Mucosa of gallbladder (tissue), 1 donor: ENCODE measurements at places on chromosomes 5 and 9.

GRCh38 chr5:166719991-166720390 lies 1571.5 kb upstream of the WWC1 start:
- no peak for DNase-seq

DNA sequence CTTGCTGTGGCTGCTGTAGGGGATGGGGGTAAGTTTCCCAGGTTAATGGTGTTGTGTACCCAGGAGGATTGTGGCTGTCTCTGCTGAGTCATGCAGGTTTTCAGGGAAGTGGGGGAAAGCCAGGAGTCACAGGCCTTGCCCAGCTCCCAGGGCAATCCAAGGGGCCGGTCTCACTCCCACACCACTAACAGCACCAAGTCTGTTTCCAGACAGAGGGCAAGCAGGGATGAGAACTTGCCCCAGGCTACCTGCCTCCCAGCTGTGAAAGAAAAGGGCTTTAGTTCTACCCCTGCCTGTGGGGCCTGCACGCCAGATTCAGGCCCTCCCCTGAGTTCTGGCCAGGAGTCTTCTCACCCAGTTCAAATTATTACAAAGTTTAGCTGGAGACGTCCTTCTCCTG lies 579.8 kb upstream of the ST8SIA4 start:
- DNase-seq = no peak

GRCh38 chr9:107423540-107423939 lies 66.0 kb downstream of the KLF4 start:
- no peak for DNase-seq

- no peak for DNase-seq
Observed at GRCh38 chr5:130976493-130976892, 188.6 kb downstream of the HINT1 start.

- no peak for DNase-seq
Observed at GRCh38 chr5:141186897-141187512, at the start of gene PCDHB9. PCDHB9 (plus strand) TSS chr5:141187161; CDS start chr5:141187319, 158 bp downstream.

GRCh38 chr9:90801241-90801972 lies at the start of gene SYK:
SYK (plus strand) TSS chr9:90801819; CDS start chr9:90843899, 42,080 bp downstream.
- peak; percentile 40 for DNase-seq

DNA sequence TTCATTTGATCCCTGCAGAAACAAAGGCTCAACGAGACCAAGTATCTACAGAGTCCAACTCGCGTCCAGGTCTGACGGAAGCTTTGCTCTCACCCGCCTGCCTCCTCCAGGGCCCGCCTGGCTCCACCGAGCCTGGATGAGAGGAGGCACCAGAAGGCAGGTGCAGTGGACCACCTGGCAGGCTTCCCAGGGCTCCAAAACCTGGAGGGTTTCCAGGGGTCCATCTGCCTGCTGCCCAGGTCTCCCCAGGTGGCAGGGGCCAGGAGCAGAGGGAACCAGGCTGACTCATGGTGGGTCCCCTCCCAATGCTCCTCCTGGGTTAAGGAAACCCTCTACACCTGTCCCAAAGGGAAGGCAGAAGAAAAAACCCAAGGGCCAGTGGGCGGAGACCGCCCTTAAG lies 59.5 kb downstream of the VAV2 start:
- DNase-seq = no peak

DNA sequence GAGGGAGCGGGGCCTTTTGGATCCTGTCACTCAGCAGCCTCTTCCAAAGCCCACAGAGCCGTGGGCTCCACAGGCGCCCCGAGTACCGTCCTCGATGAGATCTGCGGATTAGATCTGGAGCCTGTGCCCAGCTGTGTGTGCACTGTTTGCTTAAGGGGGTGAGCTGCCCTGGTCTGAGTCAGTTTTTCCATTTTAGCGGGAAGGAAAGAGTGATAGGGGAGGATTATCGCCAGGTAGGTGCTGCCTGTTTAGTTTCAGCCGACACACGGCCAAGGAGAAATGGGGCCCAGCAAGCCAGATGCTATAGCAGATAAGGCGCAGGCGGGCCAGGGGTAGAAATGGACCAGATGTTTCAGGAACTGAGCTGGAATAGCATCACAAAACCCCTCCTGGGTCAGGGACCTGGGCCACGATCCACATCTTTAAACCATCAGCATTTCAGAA lies 18.1 kb downstream of the COL5A1 start:
- no peak for DNase-seq

GRCh38 chr5:1857256-1857600 lies 25.5 kb downstream of the IRX4 start:
- no peak for DNase-seq

DNA sequence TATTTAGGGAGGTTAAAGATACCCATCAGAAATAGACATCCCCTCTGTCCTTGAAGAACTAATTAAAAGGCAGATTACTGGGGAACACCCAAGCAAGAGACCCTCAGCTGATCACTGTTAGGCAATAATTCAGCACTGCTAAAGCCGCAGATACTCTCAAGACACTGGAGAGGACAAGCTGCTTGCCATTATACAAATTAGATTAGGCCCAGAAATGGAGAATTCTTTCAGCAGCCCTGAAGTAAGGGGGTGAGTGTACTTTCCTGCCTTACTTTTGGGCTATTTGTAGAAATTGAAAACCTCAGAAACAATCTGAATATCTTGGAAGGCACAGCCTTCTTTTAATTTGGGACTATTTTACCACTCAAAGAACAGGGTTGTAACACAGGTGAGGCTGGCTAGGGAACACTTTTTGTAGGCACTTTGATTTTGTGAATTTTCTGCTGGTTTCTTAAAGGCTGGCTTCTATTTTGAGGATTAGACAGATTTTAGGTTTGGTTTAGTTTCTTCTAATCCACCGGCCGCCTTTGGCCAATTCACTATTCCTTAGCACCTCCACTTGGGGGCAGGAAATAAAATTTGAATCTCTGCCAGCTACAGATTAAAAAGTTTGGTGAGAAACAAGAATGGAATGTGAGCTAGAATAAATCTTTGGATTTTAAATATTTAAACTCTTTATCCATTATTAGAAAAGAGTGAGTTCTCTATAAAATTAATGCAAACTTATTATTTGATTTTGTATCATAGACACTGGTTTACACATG lies 106.0 kb downstream of the SMARCA2 start:
- DNase-seq = no peak

DNA sequence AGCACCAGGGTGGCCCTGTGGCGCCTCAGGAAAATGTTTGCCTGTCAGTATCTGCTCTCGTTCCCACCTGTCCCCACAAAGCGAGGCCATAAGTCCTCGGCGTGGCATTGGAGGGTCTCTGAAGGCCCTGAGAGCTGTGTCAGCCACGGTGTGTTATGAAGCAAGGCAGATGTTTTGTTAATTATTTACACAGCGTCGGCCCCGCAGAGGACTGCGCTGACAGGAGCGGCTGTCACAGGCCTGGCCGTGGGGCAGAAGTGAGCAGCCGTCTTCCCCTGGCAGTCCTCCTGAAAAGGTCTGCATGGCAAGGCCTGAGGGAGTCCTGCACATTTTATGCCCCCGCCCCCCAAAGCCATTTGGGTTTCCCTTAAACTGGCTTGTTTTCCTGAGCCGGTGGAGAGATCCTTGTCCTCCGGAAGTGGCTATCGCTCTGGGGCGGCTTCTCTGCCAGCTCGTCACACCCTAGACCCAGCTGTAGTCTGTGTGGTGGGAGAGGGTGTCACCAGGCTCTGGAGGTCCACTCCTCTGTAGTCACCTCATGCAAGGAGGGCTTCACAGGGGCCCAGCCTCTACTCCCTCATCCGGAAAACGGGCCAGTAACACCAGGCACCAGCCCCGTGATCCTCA lies 6.2 kb downstream of the NEK6 start:
- no peak for DNase-seq

DNA sequence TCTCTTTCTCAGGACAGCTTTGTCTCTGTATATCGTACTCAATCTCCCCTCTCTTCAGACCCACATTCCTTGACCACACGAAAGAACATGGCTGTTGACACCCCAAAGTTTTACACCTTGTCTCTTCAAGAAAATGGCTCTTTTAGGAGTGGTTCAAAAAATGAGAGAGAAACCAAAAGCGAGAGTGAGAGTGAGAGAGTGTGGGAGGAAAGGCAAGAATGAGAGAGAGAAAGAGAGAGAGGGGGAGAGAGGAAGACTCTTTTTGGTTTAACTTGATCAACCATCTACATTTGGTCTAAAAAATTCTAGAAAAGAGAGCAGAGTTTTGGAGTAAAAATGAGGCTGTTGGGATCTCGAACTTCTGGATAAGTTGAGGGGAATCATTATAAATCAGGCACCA lies 581.8 kb upstream of the WWC1 start:
- DNase-seq = no peak

GRCh38 chr5:107952450-107952849 lies 281.7 kb upstream of the EFNA5 start:
- DNase-seq = no peak

- DNase-seq = peak; percentile 29
Observed at GRCh38 chr5:137619191-137619870, 116.6 kb downstream of the KLHL3 start.

DNA sequence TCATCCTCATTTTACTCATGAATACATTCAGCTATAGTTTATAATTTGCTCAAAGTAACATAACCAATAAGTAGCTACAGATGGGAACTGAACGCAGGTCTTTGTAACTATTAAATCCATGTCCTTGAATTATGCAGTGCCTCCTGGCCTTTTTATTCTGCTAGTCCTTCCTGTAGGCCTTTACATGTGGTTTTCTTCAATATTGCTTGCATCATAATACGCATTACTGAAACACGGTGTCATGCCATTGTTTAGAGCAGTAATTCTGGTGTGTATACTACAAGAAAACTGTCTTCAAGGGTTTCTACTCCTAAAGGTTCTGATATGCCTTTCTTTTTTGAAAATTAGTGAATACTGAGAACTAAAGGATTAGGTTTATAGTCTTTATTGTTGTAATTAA lies 20.7 kb downstream of the CWC27 start:
- no peak for DNase-seq

- peak; percentile 91 for DNase-seq
Observed at GRCh38 chr9:36317766-36318165, 59.5 kb upstream of the GNE start.

- no peak for DNase-seq
Observed at GRCh38 chr9:2154731-2155130, 139.6 kb downstream of the SMARCA2 start.

DNA sequence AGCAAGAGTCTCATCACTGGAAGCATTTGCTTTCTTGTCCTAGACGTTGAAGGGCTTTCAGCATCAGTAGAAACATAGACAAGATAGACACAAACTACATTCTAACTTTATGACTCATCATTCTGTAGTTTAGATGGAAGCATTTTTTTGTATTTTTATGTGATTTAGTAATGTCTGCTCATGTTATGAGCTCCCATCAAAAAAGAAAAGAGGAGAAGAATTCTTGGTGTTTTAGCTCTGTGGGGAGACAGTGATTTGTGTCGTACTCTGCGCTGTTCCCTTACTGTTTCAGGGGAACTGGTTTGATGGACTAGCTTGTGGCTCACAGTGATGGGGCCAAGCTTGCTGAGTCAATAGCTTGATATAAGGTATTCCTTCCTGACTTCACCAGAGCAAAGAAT lies 159.2 kb upstream of the WWC1 start:
- no peak for DNase-seq

GRCh38 chr9:28209130-28209529 lies 635.8 kb upstream of the C9orf72 start:
- no peak for DNase-seq

DNA sequence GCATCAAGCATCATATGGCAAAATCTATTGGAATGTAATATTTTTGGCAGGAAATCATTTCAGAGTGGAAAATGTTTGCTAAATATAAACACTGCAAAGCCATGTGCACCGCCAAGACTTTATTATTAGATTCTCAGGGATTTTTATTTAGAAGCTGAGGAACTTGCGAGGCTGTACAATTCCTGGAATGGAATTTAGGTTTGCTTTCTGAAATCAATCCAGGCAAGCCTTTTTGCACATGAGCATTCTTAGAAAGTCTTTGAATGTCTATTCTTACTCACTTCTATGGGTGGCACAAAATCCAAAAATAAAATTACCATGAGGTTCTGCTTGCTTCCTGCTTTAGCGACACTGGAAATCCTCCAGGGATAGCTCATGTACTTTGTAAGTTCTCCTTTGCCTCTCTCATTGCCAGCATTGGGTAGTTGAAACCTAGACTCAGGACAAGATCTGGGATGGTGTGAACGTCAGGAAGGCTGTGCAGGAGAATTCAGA lies 71.5 kb upstream of the PALM2AKAP2 start:
- DNase-seq = no peak

GRCh38 chr9:116154334-116154975 lies 864 bp downstream of the PAPPA start:
- DNase-seq = no peak

GRCh38 chr5:64318175-64318574 lies 152.5 kb downstream of the RNF180 start:
- no peak for DNase-seq

DNA sequence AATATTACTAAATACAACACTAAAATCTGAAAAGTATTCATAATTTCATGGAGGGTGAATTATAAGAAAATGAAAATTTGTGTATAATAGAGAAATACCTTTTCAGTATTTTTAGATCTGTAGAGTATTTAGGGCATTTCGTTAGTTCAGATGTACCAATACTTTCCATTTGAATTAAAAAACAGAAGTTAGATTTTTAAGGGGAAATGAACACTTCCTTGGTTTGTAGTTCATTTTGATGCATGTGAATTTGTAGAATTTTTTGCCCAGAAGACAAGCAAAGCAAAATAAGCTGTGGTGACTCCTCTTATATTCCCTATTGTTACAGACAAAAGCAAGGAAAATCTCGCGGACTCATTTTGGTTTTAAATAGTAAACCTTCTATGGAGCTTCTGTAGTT lies 209.0 kb upstream of the RPS23 start:
- no peak for DNase-seq

DNA sequence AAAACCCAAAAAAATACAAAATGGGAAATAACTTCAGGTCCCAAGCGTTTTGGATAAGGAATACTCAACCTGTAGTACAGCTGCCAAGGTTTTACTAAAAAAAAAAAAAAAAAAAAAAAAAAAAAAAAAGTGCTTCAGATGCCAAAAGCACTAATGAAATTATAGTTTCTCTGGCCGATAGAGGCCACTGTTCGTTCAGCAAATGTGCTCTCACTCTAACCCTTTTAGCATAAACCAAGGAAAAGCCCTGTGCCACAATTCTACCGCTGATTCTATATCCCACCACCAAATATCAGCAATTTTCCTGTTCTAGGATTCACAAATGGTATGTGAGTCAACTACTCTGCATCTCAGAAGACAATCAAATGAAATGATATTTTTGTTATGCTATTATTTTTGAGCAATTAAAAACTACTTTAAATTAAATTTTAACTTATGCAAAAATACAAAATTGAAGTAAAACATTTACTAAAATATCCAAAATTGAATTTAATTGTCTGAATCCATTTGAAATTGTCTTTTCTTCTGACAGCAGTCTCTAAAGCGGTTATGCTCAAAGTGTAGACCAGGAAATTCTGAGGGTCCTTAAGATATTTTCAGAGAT lies 79.8 kb downstream of the RICTOR start:
- peak; percentile 44 for DNase-seq

GRCh38 chr5:137498736-137499505 lies at the start of gene SPOCK1:
SPOCK1 (minus strand) TSS chr5:137499326.
- peak; percentile 70 for DNase-seq

- DNase-seq = no peak
Observed at GRCh38 chr9:101977614-101978210, 239.3 kb upstream of the GRIN3A start.

GRCh38 chr9:76573905-76574760 lies 115.2 kb downstream of the GCNT1 start:
- DNase-seq = no peak

- DNase-seq = no peak
Observed at GRCh38 chr5:20575571-20575970, 587.6 kb upstream of the CDH18 start.
